Transverse colon (tissue), 4 donors: ENCODE measurements at places on chromosomes 5 and 9. TPM values are rescaled to one million over a fixed set of nuclear protein-coding genes. Genes with fewer than 3 reads are reported as not detected.

HRCT1 gene
- total RNA-seq: 31.8 TPM

ROR2 gene
- 12.4 TPM for total RNA-seq

TRPM6 gene
- 122 TPM for total RNA-seq

WHRN gene
- total RNA-seq: 23.6 TPM

GABRB2 gene
- 0.55 TPM for total RNA-seq

TXNDC8 gene
- not detected for total RNA-seq

CTNND2 gene
- 2.1 TPM for total RNA-seq

SLC4A9 gene
- 0.82 TPM for total RNA-seq

WNT8A gene
- total RNA-seq: not detected

HTR4 gene
- total RNA-seq: 19.1 TPM
